ENCODE measurements at places on chromosomes 7 and 10.
A peak's percentile ranks its signal among the peaks of the same experiment; 100 is the strongest.

GRCh38 chr10:112721080-112721698 is 228.9 kb upstream of the TCF7L2 start:
- DNase-seq: no peak

DNA sequence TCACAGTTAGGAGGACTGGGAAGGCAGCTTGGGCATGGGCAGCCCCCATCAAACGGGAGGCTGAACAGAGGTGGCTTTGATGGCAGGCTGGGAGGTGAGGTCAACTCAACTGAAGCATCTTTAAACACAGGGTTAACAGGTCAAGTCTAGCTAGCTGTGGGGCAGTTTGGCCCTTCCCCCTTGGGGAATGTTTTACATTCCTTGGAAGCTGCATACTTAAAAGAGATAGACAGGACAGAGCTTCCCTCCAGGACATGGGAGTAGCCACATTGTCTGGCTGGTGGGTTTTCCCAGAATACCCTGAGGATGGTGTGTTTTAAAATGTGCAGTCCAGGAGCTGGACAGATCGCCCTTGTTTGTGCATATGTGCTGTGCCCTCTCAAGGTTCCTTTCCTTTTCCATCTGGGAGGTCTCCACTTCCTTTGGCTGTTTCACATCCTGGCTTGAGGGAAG is 6.8 kb upstream of the RASSF4 start:
- DNase-seq: no peak

DNA sequence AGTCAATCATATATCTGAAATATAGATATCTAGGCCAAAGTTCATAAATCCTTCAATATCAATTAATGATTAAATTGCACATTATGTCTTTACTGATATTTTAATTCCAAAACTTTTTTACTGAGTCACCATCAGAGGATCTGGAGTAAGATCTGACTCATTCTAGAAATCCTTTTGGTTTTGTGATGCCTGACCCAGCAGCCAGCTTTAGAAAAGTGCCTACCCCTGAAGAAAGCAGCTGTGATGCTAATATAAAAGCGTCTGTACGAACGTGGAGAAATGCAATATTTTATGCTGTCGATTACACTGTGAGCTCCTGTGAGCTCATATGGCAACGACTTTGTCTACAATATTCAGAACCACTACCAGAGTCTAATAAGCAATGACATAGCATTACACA is 142.5 kb upstream of the LRRTM3 start:
- DNase-seq: no peak

DNA sequence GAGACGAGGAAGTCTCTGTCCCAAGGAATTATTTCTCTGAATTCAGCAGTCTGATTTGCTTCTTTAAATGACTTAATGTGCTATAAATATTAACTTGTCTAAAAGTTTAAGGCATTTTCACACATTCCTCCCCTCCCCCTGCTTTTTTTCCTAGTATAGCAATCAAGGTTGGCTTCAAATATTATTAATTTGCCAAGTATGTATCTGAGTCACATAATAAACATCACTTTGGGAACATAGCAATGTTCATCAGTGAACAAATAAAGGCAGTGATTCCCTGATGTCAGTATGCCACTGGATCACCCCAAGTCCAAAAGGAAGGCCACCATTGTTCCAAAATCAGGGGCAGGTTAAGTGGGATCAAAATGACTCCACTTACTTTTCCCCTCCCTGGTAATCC is 40.5 kb downstream of the PDE6C start:
- no peak for DNase-seq

DNA sequence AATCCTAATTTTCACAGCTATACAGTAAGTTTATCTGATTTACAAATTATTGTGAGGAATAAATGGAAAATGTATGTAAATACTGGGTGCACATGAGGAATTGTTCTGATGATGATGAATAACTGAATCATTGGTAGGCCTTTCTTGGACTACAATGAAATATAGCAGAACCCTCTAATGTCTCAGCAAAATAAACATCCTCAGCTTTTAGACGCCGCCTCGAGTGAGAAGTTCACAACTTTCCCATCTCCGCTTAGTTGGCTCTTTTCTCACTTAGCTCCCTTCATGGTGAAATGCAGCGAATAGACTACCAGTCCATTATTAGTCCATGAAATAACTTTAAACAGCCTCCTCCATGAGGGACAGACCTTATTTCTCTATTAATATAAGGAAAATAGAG is 182.3 kb downstream of the BICC1 start:
- no peak for DNase-seq

DNA sequence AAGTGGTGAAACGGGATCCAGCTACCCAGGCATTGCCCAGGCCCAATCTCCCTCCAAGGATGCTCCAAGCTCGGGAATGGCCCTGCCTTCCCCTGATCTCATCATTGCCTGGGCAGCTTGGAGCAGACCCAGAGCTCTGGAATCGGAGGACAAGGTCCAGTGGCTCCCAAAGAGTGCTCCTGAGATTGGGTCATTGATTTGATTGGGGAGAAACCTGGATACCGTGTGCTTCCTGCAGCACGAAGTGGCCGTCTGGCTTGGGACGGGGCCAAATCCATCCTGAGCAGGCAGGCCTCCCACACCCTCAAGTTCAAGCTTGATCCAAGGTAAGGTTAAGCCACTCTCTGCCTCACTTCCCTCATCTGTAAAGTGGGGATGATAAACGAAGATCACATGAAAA is 69.9 kb downstream of the OAT start:
- DNase-seq: no peak

- DNase-seq: no peak
These were observed 103.8 kb downstream of the BUB3 start for GRCh38 chr10:123257904-123258456.

DNA sequence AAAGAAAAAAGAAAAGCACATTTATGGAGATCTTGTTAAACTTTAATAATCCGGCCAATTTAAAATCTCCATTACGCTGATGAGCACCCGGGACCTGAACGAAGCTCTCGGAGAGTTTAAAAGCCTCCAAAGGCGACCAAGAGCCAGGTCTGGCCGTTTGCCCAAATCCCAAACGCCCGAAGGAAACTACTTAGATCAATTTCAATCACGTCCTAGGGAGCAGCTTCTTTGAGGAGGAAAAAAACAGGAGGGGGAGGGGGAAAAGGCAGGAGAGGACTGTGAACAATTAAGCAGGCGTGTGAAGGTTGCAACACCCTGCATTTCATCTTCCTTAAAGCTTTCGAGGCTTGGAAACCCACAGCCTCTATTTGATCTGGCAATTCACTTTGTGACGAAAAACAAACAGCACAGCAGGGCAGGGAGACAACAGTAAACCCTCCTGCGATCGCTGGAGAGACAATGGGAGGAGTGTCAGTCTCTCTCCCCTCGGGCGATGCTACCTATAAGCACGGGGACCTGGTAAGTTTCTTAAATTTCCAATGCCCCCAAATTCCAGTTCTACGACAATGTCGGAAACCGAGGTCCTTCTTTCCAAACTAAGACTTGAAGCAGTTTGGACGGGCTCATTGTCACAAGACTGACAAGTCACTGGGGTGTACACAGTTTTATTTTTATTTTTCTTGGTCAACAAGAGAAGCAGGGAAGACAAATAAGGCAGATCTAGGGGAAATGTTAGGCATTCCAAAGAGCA is 1.2 kb downstream of the KLF6 start:
- DNase-seq: no peak

DNA sequence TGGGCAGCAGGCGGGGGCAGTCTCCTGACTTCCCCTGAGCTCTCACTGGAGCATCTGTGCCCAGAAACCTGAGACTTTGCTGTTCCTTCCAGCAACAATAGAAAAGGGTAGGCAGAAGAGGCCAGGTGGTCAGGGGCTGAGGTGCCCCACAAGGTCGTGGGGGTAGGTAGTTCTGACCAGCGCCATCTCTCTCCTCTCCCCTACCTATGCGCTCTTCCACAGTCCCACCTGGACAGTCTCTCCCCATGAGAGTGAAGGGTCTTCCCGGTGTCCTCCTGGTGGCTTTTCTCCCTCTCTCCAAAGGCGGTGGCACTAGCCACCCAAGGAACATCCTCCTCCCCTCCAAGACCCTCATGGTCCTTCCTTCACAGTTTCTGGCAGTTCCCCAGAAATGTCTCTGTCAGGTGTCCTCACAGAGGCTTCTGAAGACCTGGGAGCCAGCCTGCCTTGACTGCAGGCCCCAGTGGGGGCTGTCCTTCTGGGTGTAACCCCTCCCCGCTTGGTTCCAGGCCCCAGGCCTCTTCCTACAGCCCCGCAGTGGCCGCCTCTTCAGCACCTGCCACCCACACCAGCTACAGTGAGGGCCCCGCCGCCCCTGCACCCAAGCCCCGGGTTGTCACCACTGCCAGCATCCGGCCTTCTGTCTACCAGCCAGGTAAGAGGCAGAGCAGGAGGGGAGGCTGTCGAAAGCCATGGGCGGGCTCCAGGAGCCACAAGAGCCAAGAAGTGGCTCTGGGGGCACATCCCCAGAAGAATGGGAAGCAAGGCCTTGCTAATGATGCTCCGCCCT is 41.3 kb downstream of the LDB3 start:
- no peak for DNase-seq

DNA sequence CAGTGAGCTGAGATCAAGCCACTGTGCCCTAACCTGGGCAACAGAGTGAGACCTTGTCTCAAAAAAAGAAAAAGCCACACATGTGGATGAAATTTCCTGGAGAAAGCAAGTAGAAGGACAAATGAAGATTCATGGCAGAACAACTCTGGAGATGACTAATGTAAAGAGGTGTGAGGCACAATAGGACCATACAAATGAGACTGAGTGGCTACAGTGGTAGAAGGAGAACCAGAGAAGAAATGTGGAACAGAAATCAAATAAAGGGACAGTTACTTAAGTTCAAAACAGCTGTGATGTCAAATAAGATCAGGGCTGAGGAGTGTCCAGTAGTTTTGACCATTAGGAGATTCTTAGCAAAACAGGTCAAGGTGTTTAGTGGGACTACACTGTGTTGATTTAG is 130.9 kb upstream of the CDK6 start:
- no peak for DNase-seq

DNA sequence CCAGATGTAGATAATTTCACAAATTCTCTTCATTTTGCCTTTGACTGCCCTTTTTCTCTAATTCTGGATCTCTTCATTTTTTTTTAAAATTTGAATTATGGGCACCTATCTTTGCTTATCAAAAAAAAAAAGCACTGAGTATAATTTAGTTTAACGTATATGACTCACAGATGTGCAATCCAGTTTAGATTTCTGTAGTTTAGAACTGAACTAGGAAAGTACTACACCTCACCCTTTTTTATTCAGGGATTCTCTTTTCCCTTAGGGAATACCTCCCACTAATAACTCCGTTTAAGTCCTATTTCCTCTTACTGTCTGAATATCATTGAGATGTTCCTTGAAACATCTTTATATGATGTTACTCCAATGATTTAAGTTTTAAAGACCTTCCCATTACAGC is 665.0 kb downstream of the MAGI2 start:
- no peak for DNase-seq

- peak; percentile 57 for DNase-seq
These were observed at the start of gene MYO1G for GRCh38 chr7:44978511-44979366. TSS of gene MYO1G (minus strand) at chr7:44979015. CDS start at chr7:44978961, 54 bp downstream.

DNA sequence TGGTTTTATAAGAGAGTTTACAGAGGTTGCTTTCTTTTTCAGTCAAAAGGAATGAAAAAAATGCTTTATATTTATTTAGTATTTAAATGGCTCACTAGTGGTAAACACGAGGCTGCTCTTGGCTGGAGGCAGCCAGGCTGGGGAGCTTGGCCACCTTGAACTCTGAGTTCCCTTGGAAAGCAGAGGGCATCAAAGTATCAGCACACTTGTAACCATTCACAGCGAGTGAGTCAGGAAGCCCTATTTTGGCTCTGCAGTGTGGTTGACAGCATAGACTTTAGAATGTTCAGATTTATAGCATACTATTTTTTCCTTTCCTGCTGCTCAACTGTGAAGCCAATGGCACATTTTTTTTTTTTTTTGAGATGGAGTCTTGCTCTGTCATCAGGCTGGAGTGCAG is 51.6 kb downstream of the CYCS start:
- DNase-seq: no peak

- DNase-seq: no peak
These were observed 12.5 kb upstream of the EBLN1 start for GRCh38 chr10:22230158-22230833.

GRCh38 chr7:13144673-13145072 is 457.2 kb downstream of the ARL4A start:
- no peak for DNase-seq

DNA sequence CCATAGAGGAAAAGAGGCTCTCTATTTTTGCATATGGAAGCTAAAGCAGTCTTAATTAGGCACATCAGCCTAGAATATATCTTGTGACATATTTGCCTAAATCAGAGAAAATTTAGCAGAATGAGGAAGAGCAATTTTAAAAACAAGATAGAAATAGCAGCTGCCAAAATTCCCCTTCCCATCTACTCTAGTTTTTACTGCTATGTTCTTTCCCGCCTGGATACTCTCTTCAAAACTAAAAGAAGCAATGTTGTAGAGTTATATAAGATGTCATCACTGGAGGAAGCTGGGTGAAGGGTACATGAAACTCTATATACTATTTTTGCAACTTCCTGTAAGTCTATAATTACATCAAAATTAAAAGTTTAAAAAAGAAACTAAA is 87.0 kb downstream of the ARMH3 start:
- DNase-seq: no peak

GRCh38 chr7:158362912-158363905 is 224.4 kb downstream of the PTPRN2 start:
- DNase-seq: no peak

- no peak for DNase-seq
These were observed 90.5 kb downstream of the EZH2 start for GRCh38 chr7:148793590-148793989.

DNA sequence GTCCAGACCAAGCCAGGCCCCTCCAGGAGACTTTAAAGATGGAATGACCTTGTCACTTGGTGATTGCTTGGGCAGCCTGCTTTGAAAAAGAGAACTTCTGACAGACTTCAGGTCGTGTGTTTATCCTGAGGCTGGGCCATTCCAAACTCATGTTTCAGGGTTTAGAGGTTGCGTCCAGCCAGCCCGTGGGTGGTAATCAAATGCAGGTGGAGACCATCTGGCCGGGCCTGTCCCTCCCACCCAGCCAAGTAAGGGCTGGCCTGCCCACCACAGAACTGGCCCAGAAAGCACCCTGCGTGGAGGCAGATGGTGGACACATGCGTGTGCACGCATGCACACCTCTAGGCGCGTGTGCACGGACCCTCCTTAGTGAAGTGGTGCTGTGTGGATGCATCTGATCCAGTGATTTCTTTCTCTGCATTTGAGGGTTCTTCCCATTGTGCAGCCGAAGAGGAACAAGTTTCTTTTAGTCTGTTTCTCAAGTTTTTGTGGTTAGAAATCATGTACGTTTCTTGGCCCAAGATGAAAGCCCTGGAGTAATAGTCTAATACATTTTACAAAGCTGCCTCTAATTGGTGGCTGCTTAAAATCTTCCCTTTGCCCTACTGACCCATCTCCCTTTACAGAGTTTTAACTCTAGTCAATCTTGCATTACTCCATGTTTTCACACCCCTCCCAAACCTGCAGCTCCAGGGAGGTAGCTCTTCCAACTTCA is 43.0 kb downstream of the SUFU start:
- DNase-seq: no peak

- no peak for DNase-seq
These were observed 44.2 kb upstream of the DPYSL4 start for GRCh38 chr10:132142396-132143161.

GRCh38 chr7:93036149-93036640 is 81.6 kb downstream of the SAMD9 start:
- DNase-seq: no peak

- DNase-seq: no peak
These were observed 27.1 kb upstream of the GPAM start for GRCh38 chr10:112210666-112211065.
